ENCODE measurements at places on chromosomes 5 and 9.

GRCh38 chr9:33690143-33690933 lies 105.0 kb upstream of the PRSS3 start:
- DNase-seq, result no peak
- no peak overlapping the region for H3K27ac ChIP-seq
- no peak overlapping the region for H3K4me3 ChIP-seq
- no peaks in the 10 kb centered on the region for H3K27me3 ChIP-seq
- no peaks in the 10 kb centered on the region for H3K36me3 ChIP-seq
- H3K4me1 ChIP-seq, result no peaks in the 10 kb centered on the region

- no peak for DNase-seq
- H3K4me3 ChIP-seq, result no peak overlapping the region
- no peak overlapping the region for H3K27ac ChIP-seq
- no peaks in the 10 kb centered on the region for H3K4me1 ChIP-seq
- no peaks in the 10 kb centered on the region for H3K36me3 ChIP-seq
These were observed 198.1 kb upstream of the WWC1 start for GRCh38 chr5:168093200-168093910.

DNA sequence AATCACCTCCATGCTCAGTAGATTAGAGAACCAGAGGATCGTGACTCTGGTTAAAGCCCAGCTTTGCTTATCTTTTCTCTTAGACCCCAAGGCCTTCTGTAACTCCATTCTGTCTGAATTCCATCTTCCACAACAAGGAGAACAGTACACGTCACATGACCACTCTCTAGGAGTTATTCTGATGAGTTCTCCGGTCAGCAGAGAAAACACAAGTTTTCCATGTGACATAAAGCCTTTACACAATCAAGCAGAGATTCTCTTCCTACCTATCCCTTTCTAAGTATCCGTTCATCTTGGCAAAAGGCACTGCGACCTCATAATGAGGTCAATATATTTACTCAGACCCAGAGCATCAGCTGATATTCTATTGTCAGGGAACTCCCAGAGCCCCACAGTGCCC lies 112.3 kb downstream of the TRPM6 start:
- H3K27me3 ChIP-seq, result no peaks in the 10 kb centered on the region
- H3K4me1 ChIP-seq, result no peaks in the 10 kb centered on the region
- no peak overlapping the region for H3K27ac ChIP-seq

DNA sequence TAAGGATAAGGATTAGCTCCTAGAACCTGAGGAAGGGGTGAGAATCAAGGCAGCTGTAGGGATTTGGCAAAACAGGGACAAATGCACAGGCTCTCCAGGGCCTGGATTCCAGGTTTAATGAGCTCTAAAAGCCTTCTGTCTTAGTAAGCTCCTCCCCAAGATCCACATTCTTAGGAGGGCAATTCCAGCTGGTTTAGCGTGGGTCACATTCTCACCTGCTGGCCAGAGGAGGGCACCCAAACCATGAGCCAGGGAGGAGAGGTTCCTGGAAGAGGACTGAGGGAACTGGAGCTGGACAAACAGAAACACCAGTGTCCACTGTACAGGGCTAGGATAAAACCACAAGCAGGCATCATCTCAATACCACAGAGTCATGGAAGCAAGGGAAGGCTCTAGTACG lies 480.0 kb downstream of the CCDC171 start:
- H3K27ac ChIP-seq, result no peak overlapping the region
- no peaks in the 10 kb centered on the region for H3K27me3 ChIP-seq
- no peaks in the 10 kb centered on the region for H3K4me1 ChIP-seq
- no peak overlapping the region for H3K4me3 ChIP-seq

GRCh38 chr9:123812984-123813383 lies 116.9 kb downstream of the DENND1A start:
- H3K4me1 ChIP-seq, result no peaks in the 10 kb centered on the region
- H3K36me3 ChIP-seq, result no peaks in the 10 kb centered on the region
- no peak overlapping the region for H3K4me3 ChIP-seq
- no peaks in the 10 kb centered on the region for H3K27me3 ChIP-seq
- DNase-seq, result no peak

DNA sequence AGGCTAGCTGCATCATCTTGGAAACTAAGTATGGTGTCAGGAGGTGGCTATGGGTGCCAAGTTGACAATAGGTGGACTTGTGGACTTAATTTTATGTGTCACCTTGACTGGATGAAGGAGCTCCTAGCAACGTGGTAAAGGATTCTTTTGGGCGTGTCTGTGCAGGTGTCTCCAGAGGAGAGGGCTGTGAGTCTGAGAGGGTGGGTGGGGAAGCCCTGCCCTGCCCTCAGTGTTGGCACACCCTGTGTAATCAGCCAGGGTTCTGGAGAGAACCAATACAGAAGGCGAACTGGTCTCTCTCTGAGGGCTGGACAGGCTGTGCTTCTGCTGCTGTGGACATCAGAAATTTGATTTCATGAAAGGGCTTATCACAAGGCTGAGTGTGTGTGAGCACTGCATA lies 61.0 kb downstream of the GTF3C4 start:
- H3K27me3 ChIP-seq, result peaks cover 61% of the 10 kb centered on the region
- H3K4me1 ChIP-seq, result no peaks in the 10 kb centered on the region
- no peak overlapping the region for H3K27ac ChIP-seq
- no peak for DNase-seq

- no peaks in the 10 kb centered on the region for H3K36me3 ChIP-seq
- no peak overlapping the region for H3K27ac ChIP-seq
- no peak overlapping the region for H3K4me3 ChIP-seq
- H3K4me1 ChIP-seq, result no peaks in the 10 kb centered on the region
- DNase-seq, result no peak
- H3K27me3 ChIP-seq, result no peaks in the 10 kb centered on the region
These were observed 96.8 kb upstream of the GNA14 start for GRCh38 chr9:77744841-77745430.

DNA sequence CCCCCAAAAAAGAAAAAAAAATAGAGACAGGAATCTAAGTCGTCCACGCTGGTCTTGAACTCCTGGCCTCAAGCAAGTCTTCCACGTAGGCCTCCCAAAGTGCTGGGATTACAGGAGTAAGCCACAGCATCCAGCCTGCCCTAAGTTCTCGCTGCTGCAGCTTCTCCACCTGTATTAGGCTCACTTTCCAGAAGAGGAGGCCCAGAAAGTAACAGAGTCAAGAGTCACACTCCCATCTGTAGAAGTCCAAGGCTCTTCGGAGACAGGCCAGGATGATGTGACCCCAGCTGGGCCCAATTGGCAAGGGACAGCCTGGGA lies 1.8 kb downstream of the EEIG1 start:
- H3K4me3 ChIP-seq, result peak overlapping the region; percentile 85
- no peaks in the 10 kb centered on the region for H3K27me3 ChIP-seq
- H3K27ac ChIP-seq, result peak overlapping the region; percentile 10

DNA sequence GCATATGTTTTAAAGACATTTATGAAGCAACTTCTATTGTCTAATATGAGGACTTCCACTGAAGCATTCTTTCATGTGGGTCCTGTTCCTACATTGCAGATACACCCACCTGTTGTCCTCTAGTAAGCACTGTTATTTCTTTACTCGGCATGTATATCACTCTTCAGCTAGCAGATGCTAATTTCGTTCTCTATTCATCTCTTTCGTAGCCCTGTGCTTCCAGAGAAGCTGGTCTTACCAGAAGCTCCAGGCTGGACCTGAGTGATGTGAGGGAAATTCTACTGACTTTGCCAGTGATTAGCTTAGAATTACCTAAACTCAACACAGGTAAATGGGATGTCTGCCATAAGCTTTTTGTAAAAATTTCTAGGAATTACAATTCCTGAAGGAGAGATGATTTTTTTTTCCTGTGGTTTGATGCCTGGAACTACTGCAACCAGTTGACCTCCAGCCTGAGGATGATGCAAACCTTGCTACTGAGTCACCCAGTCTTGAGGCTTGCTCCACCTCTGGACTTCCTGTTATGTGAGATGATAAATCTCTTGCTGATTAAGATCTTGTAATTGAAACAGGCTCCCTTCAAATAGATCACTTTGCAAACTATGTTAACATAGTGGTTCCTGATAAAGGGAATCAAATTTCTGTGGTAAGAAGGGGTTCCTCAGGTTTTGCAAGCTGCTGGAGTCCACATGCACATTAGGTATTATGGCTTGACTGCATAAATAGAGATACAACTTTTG lies 52.2 kb upstream of the SPINK5 start:
- no peak for DNase-seq
- no peak overlapping the region for H3K27ac ChIP-seq
- H3K27me3 ChIP-seq, result no peaks in the 10 kb centered on the region
- H3K4me3 ChIP-seq, result no peak overlapping the region
- no peaks in the 10 kb centered on the region for H3K36me3 ChIP-seq
- H3K4me1 ChIP-seq, result no peaks in the 10 kb centered on the region

- no peak overlapping the region for H3K27ac ChIP-seq
- H3K27me3 ChIP-seq, result no peaks in the 10 kb centered on the region
- no peak overlapping the region for H3K4me3 ChIP-seq
These were observed 121.7 kb upstream of the PITX1 start for GRCh38 chr5:135155616-135156214.

- no peak overlapping the region for H3K27ac ChIP-seq
- no peak overlapping the region for H3K4me3 ChIP-seq
- H3K27me3 ChIP-seq, result no peaks in the 10 kb centered on the region
- peak; percentile 74 for DNase-seq
- no peaks in the 10 kb centered on the region for H3K36me3 ChIP-seq
These were observed 35.5 kb upstream of the B4GALT1 start for GRCh38 chr9:33202552-33203201.

GRCh38 chr5:79704553-79704952 lies 14.9 kb downstream of the CMYA5 start:
- no peak for DNase-seq
- H3K4me1 ChIP-seq, result peaks cover 61% of the 10 kb centered on the region
- H3K27ac ChIP-seq, result peak overlapping the region; percentile 99
- peaks cover 3% of the 10 kb centered on the region for H3K36me3 ChIP-seq

GRCh38 chr5:83471405-83472212 lies at the start of gene VCAN:
Gene VCAN (plus strand): TSS chr5:83471744. CDS start chr5:83483519, 11,775 bp downstream.
- peak; percentile 82 for DNase-seq
- H3K36me3 ChIP-seq, result no peaks in the 10 kb centered on the region
- peaks cover 4% of the 10 kb centered on the region for H3K4me1 ChIP-seq
- H3K27ac ChIP-seq, result peak within 1 kb of the TSS; percentile 44

GRCh38 chr9:2345013-2345412 lies 276.6 kb upstream of the VLDLR start:
- no peak for DNase-seq
- H3K27me3 ChIP-seq, result no peaks in the 10 kb centered on the region
- H3K4me1 ChIP-seq, result peaks cover 7% of the 10 kb centered on the region
- H3K36me3 ChIP-seq, result no peaks in the 10 kb centered on the region
- no peak overlapping the region for H3K4me3 ChIP-seq

- H3K4me1 ChIP-seq, result no peaks in the 10 kb centered on the region
- H3K4me3 ChIP-seq, result no peak overlapping the region
- H3K27ac ChIP-seq, result no peak overlapping the region
- no peaks in the 10 kb centered on the region for H3K36me3 ChIP-seq
These were observed 1809.9 kb upstream of the ACO1 start for GRCh38 chr9:30574355-30575151.

GRCh38 chr5:156531199-156531598 lies 204.2 kb downstream of the SGCD start:
- H3K27ac ChIP-seq, result no peak overlapping the region
- H3K36me3 ChIP-seq, result no peaks in the 10 kb centered on the region
- H3K4me3 ChIP-seq, result no peak overlapping the region
- DNase-seq, result no peak
- H3K4me1 ChIP-seq, result peaks cover 21% of the 10 kb centered on the region

GRCh38 chr9:130126721-130127433 lies 45.3 kb upstream of the NCS1 start:
- H3K4me3 ChIP-seq, result no peak overlapping the region
- H3K27ac ChIP-seq, result no peak overlapping the region
- H3K27me3 ChIP-seq, result no peaks in the 10 kb centered on the region
- no peaks in the 10 kb centered on the region for H3K4me1 ChIP-seq

Data from psoas muscle (tissue), 8 donors.